ENCODE measurements at places on chromosomes 2 and 18. TPM values are rescaled to one million over a fixed set of nuclear protein-coding genes. Genes with fewer than 3 reads are reported as not detected.

Gene ADAM23
- 2.5 TPM for total RNA-seq

Gene POTEC
- total RNA-seq, result not detected

GRCh38 chr2:141513853-141514252 is 617.0 kb downstream of the LRP1B start:
- DNase-seq, result no peak

DNA sequence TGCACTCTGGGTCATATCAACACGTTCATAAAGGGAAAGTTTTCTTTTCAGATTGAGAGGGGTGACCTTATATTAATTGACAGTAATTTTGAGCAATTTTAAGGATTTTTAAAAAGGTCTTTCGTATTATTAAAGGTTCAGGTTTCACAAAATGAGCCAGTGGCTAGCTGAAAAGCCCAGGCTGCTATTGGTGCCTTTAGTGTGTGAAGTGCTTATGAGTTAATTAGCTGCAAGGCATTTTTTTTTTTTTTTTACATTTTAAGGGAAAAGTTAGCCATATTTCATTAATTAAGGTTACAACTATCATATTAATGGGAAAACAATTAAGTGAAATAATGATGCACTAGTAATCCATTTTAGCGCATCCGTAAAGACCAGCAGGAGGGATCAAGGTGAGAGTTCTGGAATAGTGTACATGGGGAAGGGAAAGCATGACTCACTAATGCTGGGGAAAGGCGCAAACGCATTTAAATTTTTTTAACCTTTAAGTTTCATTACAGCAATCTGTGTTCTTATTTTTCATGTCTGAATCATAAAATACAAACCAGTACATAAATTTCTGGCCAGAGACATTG is 200.0 kb downstream of the ZNF407 start:
- no peak for DNase-seq

DNA sequence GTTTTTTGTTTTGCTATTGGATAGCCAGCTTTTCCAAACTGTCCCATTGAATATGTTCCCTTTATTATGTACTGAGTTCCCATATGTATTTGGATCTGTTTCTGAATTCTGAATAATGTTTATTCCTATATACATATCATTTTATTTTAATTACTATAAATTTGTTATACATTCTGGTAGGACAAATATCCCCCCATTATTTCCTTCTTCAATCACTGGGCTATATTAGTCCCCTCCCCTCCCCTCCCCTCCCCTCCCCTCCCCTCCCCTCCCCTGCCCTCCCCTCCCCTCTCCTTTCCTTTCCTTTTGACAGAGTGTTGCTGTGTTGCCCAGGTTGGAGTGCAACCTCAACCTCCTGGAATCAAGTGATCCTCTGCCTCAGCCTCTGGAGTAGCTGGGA is 26.3 kb downstream of the RAB3GAP1 start:
- no peak for DNase-seq

Gene TXNL4A
- total RNA-seq, result 78.7 TPM

Gene ACVR1C
- 1.7 TPM for total RNA-seq

Gene CNDP1
- total RNA-seq, result not detected

DNA sequence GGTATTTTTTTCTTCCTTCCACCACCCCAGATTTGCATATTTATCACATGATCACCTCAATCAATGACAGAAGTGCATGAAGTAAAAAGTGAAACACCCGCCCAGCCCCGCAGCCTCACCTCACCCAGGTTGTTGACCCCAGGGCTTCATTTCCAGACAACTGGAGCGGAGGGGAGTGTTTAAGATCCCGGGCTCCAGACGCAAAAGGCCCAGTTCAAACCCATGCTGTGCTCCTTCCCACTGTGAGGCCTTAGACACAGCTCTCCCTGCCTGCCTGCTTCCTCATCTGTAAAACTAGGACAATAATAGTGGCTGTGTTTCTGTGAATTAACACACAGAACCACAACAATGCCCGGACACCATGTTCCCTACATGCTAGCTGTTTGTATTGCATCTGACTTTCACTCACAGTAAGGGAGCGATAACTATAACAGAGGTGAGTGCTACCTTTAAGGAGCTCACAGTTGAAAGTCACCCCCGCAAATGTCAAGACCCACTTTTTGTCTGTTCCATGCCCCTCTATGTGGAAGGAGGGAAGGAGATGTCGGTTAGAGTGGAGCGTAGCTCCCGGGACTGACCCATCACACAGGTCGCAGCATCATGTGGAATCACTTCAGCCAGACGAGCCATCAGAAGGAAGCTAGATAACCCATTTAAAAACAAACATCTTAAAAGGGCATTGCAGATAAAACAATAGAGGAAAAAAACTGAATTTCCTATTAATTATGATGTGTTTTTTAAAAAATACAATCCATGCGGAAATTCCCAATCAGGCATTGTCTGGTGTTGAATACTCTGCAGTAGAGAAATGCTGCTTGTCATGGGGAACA is 77.5 kb upstream of the DAPL1 start:
- no peak for DNase-seq

Gene ANKMY1
- total RNA-seq, result 29.3 TPM

Measured in lower lobe of right lung (tissue), 2 donors.